ENCODE measurements at places on chromosomes 7 and 10. TPM values are rescaled to one million over a fixed set of nuclear protein-coding genes. Genes with fewer than 3 reads are reported as not detected.

DNA sequence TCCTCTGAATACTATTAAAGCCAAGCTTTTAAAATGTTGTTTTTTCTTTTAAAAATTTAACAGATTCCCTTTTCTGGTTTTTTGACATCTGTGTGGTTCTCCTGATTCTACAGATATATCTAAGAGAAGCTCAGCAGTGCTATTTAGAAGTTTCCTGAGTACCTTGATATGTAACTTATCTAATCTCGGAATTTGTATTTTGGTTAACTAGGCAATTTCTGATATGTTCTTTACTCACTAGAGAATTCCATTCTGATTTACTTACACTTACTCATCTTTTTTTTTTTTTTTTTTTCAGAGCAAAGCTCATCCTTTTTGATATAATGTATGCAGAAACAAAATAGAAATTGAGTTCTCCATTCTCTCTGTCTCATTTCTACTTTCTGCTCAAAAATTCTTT is 63.8 kb downstream of the PALS2 start:
- H3K27ac ChIP-seq: no peak overlapping the region
- DNase-seq: no peak
- H3K27me3 ChIP-seq: no peaks in the 10 kb centered on the region

- H3K4me3 ChIP-seq: no peak overlapping the region
- H3K4me1 ChIP-seq: no peaks in the 10 kb centered on the region
- H3K36me3 ChIP-seq: no peaks in the 10 kb centered on the region
- DNase-seq: peak; percentile 82
- peaks cover 51% of the 10 kb centered on the region for H3K27me3 ChIP-seq
Measured at GRCh38 chr10:131874991-131875451, 25.8 kb upstream of the PPP2R2D start.

- H3K27me3 ChIP-seq: no peaks in the 10 kb centered on the region
- H3K4me1 ChIP-seq: peaks cover 46% of the 10 kb centered on the region
- DNase-seq: no peak
- H3K4me3 ChIP-seq: no peak overlapping the region
Measured at GRCh38 chr10:110425684-110426293, 71.9 kb upstream of the DUSP5 start.

DNA sequence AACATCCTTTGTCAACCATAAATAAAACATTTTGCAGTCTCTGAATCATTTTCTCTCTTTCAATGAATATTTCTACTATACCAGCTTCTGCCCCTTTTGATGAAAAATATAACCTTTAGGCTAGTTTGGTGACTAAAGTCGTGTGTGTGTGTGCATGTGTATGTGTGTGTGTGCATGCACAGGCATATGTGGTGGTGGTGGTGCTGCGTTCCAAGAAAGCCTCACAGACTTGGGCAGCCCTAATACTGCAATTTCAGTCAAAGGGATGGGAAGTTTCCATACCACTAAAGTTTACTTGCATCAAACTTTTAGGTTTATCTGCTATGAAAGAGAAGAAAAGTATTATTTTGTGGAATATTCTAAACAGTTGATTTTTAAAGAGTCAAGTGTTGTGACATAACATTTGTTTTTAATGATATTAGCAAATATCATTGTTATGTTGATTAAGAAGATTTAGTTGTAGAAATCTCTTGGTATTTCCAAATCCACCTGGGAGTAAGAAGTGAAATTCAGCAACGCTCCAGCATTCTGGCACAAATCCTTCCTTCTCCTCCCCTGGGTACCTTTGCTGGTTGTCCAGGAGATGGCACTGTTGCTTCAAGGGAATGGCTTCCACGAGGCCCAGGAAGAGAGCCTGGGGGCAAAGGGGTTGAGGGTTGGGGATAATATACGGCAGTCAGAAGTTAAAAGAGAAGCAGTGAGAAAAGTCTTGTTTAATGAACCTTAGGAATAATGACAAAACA is 41.5 kb downstream of the ASB4 start:
- H3K4me3 ChIP-seq: no peak overlapping the region
- H3K36me3 ChIP-seq: no peaks in the 10 kb centered on the region
- peak; percentile 55 for DNase-seq
- no peak overlapping the region for H3K27ac ChIP-seq

DNA sequence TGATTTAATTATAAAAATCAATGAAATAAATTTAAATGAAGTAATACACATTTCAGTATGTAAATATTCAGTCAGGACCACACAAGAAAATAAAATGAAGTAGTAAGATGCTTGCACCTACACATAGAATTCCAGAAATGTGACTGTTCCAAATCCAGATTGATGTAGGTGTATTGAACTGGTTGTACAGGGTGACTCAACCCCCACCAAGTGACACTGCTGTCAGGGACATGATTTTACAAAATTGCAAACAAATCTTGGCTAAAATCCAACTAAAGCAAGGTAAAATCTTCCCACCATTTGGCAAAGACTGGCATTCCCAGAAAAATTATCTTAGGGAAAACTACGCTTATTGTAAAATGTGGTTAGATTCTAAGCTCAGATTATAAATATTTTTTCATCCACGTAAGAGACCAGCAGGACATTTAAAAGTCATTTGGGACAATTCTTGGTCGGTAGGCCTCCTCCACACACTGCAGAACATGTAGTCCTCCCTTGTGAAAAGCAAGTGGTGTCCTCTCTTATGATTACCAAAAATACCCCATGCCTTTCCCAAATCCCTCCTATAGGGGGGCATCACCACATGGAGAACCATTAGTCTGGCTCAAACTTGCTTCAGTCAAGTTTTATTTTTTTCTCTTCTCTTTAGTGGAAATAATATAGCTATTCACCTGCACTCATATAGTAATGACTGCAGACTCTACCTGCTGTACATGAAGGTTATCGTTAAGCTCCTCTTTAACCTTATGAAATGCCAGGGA is 287.1 kb upstream of the SMIM30 start:
- no peaks in the 10 kb centered on the region for H3K4me1 ChIP-seq
- H3K4me3 ChIP-seq: no peak overlapping the region
- no peaks in the 10 kb centered on the region for H3K27me3 ChIP-seq
- H3K27ac ChIP-seq: no peak overlapping the region
- H3K36me3 ChIP-seq: no peaks in the 10 kb centered on the region
- DNase-seq: no peak

GRCh38 chr7:107659666-107660065 is 962 bp upstream of the SLC26A4 start:
- no peak overlapping the region for H3K4me3 ChIP-seq
- H3K27me3 ChIP-seq: peaks cover 40% of the 10 kb centered on the region
- DNase-seq: no peak
- no peaks in the 10 kb centered on the region for H3K4me1 ChIP-seq

DNA sequence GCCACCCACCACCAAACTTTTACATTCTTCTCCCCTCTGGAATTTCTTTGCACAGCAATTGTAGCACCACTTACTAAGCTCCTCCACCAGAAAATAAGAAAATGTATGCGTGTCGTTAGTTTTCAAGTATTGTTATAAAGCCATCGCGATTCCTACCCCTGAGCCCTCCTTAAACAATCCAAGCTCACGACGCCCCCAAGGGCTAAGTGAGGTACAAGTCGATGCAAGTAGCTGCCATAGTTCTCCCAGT is 1.3 kb downstream of the FRAT2 start:
- peak overlapping the region; percentile 58 for H3K27ac ChIP-seq
- peak; percentile 22 for DNase-seq
- peaks cover 23% of the 10 kb centered on the region for H3K36me3 ChIP-seq

DNA sequence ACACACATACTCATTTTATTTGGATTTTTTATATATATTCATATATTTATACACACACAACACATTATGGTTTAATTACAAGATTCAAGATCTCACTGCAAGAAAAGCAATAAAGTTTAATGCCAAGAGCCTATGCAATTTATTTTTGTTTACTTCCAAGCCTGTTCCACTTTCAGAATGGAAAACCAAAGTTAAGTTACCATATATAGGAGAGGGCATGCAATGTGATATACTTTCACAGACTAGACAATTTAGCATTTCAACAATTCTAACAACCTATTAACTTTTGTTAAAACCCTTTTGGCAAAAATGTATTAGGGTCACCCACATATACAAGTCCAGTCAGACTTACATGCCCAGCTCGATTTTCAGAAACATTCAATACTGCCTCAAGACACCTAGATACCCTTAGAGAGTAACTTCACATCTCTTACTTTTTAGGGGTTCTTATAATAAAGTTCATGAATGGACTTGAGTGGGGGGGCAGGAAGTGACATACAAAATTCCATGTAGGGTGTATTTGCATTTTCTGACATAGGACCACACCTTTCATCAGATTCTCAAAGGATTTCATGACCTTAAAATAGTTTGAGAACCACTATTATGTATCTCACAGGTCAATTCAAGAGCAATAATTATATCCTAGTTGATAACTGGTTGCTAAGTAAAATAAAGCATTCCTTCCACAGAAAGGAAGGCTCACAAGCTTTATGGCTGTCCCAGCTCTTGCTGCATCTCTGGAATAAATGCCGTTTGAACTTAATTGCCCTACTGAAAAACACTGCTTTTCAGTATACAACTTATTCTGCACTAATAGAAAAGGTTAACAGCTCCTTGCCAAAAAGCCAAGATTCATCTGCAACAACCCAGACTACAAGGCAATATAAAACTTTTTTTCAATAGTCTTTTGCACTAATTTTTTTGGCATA is 2.5 kb downstream of the P4HA1 start:
- H3K27me3 ChIP-seq: no peaks in the 10 kb centered on the region
- peaks cover 33% of the 10 kb centered on the region for H3K36me3 ChIP-seq
- H3K27ac ChIP-seq: peak overlapping the region; percentile 96
- no peaks in the 10 kb centered on the region for H3K4me1 ChIP-seq
- no peak for DNase-seq

- no peaks in the 10 kb centered on the region for H3K27me3 ChIP-seq
- H3K27ac ChIP-seq: no peak overlapping the region
- no peaks in the 10 kb centered on the region for H3K4me1 ChIP-seq
- H3K36me3 ChIP-seq: no peaks in the 10 kb centered on the region
Measured at GRCh38 chr7:97215556-97215955, 98.1 kb downstream of the SDHAF3 start.

GRCh38 chr10:62815381-62816075 is 638 bp downstream of the EGR2 start:
- H3K36me3 ChIP-seq: peaks cover 27% of the 10 kb centered on the region
- H3K27ac ChIP-seq: peak overlapping the region; percentile 56
- H3K4me1 ChIP-seq: peaks cover 10% of the 10 kb centered on the region
- H3K27me3 ChIP-seq: peaks cover 62% of the 10 kb centered on the region
- peak overlapping the region; percentile 81 for H3K4me3 ChIP-seq

DNA sequence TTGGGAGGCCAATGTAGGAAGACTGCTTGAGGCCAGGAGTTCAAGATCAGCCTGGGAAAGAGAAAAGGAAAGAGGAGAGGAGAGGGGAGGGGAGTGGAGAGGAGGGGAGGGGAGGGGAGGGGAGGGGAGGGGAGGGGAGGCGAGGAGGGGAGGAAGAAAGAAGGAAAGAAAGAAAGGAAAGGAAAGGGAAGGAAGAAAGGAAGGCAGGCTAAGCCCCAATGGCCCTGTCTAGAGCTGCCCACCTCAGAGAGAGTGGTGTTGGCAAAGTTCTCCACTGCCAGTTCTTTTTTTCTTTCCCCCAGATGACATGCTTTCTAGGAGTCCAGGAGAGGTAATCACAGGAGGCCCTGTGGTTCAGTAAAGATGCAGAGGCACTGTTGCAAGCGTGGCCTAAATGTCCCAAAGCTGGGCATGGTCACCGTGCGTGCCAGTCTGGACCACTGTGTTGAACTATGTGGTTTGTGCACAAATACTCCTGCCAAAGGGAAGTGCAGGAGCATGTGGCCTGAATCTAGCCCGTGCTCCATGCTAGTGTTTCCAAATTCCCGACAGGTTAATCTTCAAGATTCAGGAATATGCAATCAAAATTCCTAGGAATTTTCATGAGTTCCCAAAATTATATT is 39.7 kb downstream of the ODAD2 start:
- H3K4me1 ChIP-seq: no peaks in the 10 kb centered on the region
- H3K4me3 ChIP-seq: no peak overlapping the region
- no peak overlapping the region for H3K27ac ChIP-seq

- H3K27ac ChIP-seq: no peak overlapping the region
- peaks cover 5% of the 10 kb centered on the region for H3K36me3 ChIP-seq
- peak; percentile 34 for DNase-seq
Measured at GRCh38 chr7:90629297-90629918, 33.3 kb downstream of the CDK14 start.

GRCh38 chr7:155893664-155894063 is 81.4 kb upstream of the SHH start:
- no peaks in the 10 kb centered on the region for H3K27me3 ChIP-seq
- DNase-seq: no peak
- H3K4me3 ChIP-seq: no peak overlapping the region

GRCh38 chr7:128103498-128104107 is 72.4 kb upstream of the LRRC4 start:
- DNase-seq: no peak
- no peaks in the 10 kb centered on the region for H3K4me1 ChIP-seq
- peak overlapping the region; percentile 9 for H3K4me3 ChIP-seq
- peaks cover 48% of the 10 kb centered on the region for H3K36me3 ChIP-seq
- peaks cover 50% of the 10 kb centered on the region for H3K27me3 ChIP-seq
- H3K27ac ChIP-seq: peak overlapping the region; percentile 39

Gene TMEM213
- total RNA-seq: 9.8 TPM

Gene POT1
- 31.6 TPM for total RNA-seq

Measured in Calu3 (cell line).